ENCODE measurements at places on chromosomes 4 and X.
A peak's percentile ranks its signal among the peaks of the same experiment; 100 is the strongest.

GRCh38 chrX:19761554-19762295 lies 125.7 kb downstream of the SH3KBP1 start:
- DNase-seq = no peak
- H3K27me3 ChIP-seq = no peaks in the 10 kb centered on the region
- H3K27ac ChIP-seq = no peak overlapping the region

GRCh38 chr4:122017296-122017695 lies 65.4 kb upstream of the TRPC3 start:
- no peaks in the 10 kb centered on the region for H3K4me1 ChIP-seq
- no peak overlapping the region for H3K4me3 ChIP-seq
- H3K27me3 ChIP-seq = no peaks in the 10 kb centered on the region
- DNase-seq = no peak
- H3K27ac ChIP-seq = no peak overlapping the region

DNA sequence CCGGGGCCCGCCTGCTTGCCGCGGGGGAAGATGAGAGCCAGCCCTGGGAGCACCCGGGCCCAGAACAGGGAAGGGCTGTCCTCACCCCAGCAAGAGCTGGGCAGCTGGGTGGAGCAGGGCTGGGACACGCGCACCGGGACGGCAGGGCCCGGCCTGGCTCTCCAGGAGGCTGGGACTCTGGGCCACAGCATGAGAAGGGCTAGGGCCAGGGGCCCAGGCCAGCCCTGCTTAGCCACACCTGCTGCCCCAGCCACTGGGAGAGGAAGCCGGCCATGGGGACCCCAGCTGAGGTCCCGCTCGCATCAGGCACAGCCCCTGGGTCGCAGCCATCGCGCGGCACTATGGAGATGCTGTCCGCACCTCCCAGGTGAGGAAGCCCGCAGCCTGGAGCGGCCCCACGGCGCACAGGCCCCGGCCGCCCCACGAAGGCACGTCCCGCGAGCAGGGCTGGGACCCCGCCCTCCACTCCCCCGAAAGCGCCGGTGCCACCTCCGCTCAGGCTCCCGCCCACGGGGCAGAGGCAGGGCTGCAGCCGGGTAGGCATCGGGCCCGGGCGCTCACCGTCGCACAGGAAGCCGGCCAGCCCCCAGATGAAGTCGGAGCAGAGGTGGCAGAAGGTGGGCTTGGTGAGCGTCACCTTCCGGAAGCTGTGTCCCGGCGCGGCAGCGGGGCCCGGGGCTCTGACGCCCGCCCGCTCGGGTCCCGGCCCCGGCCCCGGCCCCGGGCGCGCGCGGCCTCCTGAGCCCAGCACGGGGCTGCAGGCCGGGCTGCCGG lies 531 bp downstream of the DGKQ start:
- no peaks in the 10 kb centered on the region for H3K36me3 ChIP-seq
- H3K27me3 ChIP-seq = no peaks in the 10 kb centered on the region
- H3K4me3 ChIP-seq = peak overlapping the region; percentile 84
- peaks cover 16% of the 10 kb centered on the region for H3K4me1 ChIP-seq
- no peak overlapping the region for H3K27ac ChIP-seq

DNA sequence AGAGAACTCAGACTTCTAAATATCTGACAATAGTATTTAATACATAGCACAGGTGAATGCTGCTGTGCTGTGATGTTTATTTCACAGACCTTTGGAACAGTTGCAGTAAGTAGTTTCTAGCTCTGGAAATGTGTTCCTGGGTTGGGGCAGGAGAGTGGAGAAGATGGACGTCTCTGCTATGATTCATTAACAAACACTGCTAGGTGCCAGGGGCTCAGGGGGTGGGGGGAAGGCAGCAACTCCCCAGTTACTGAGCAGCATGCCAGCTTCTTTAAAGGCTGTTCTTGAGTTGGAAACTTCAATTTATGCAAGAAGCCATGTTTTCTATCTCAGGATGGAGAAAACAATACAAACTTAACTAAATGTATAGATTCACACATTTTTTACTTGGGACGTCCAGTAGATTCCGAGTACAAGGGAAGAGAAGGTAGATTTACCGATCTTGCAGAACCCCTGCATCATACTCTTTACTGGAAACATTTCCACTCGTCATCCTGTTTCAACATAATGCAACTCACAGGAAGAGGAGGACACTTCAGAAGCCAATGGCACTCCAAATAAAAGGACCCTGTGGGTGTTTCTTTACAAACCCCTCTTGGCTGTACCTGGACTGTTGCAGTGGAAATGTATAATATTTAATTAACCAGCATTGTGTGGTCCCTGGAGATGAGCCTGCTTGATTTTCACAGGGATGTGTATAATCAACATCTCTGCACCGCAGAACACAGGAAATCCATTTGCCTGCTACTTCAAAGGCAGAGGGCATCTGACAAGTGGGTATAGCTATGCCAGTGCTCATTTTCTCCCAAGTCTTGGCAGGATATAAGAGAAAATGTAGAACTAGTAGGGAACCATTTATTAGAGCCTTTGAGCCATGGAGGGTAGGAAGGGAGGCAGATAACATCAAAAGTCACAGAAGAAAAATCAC lies 171.4 kb downstream of the SH3KBP1 start:
- no peaks in the 10 kb centered on the region for H3K4me1 ChIP-seq
- no peak for DNase-seq
- H3K4me3 ChIP-seq = no peak overlapping the region
- H3K27me3 ChIP-seq = no peaks in the 10 kb centered on the region
- no peak overlapping the region for H3K27ac ChIP-seq
- no peaks in the 10 kb centered on the region for H3K36me3 ChIP-seq

DNA sequence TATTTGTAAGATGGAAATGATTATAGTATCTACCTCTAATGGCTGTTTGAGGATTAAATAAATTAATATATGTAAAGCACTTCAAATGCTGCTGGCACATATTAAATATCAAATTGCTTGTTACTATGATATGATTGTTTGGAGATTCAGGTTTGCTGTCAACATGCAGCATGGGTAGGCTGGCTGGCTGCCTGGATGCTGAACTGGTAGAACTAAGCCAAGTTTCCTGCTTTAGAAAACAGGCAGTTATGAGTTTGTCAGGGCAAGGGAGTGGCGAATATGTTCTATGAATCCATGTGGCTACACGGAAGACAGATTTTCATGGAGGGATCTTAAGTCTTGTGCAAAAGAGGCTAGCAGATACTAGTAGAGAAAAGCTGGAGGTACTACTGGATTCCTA lies 239.6 kb downstream of the GBA3 start:
- no peaks in the 10 kb centered on the region for H3K36me3 ChIP-seq
- H3K4me3 ChIP-seq = no peak overlapping the region
- DNase-seq = no peak
- no peaks in the 10 kb centered on the region for H3K4me1 ChIP-seq
- no peaks in the 10 kb centered on the region for H3K27me3 ChIP-seq
- no peak overlapping the region for H3K27ac ChIP-seq

GRCh38 chr4:104616401-104616820 lies 121.7 kb upstream of the CXXC4 start:
- no peaks in the 10 kb centered on the region for H3K4me1 ChIP-seq
- no peaks in the 10 kb centered on the region for H3K36me3 ChIP-seq
- no peak overlapping the region for H3K4me3 ChIP-seq
- DNase-seq = no peak
- H3K27ac ChIP-seq = no peak overlapping the region

- no peak for DNase-seq
- no peaks in the 10 kb centered on the region for H3K4me1 ChIP-seq
- H3K27ac ChIP-seq = no peak overlapping the region
- H3K36me3 ChIP-seq = no peaks in the 10 kb centered on the region
- H3K4me3 ChIP-seq = no peak overlapping the region
These were observed 69.2 kb downstream of the VCX3A start for GRCh38 chrX:6465756-6466155.
